Fibroblast of skin of left biceps (primary cell): ENCODE measurements at places on chromosomes 5 and 9.

DNA sequence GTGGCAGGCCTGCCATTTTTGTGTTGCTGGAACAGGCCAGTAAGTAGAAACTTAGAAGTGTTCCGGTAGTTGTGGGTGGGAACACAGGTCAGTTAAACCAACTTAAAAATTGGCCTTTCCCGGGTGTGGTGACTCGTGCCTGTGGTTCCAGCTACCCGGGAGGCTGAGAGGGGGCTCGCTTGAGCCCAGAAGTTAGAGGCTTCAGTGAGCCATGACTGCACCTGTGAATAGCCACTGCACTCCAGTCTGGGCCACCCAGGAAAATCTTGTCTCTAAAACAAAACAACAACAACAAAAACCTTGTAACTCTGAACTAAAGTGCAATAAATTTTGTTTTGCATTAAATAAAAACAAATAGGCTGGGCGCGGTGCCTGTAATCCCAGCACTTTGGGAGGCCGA is 1.4 kb upstream of the NHP2 start:
- DNase-seq: no peak

DNA sequence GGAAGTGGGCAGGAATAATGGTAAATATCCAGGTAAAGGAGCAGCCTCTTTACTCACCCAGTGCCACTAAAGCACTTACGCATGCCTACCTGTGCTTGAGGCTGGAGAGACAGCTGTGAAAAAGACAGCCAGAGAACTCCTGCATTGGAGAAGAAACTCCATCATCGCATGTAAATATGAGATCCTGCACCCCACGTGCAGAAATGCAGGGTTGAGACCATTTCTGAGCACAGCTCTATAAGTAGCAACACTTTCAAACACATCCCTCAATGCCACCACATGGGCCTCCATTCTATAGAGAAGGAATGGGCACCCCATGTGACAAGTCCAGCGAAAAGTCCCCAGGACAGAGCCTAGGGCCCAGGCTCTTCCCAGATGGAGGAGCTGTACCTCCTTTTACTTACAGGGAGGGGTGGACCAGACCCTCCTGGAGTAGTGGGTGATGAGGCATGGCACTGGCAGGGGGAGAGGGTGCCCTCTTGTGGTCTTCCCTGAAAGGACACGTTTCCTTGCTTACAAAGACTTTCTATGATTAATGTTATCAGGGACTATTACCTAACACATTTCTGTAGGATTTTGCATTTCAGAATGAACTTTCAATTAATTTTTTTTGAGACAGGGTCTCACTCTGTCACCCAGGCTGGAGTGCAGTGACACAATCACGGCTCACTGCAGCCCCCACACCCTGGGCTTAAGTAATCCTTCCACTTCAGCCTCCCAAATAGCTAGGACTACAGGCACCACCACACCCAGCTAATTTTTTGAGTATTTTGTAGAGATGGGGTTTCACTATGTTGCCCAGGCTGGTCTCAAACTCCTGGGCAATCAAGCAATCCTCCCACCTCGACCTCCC is 55.3 kb upstream of the IL17B start:
- no peak for DNase-seq

GRCh38 chr5:16521521-16522483 is 56.2 kb upstream of the ZNF622 start:
- no peak for DNase-seq

- no peak for DNase-seq
Observed at GRCh38 chr5:76590027-76590426, 33.2 kb downstream of the F2RL2 start.

DNA sequence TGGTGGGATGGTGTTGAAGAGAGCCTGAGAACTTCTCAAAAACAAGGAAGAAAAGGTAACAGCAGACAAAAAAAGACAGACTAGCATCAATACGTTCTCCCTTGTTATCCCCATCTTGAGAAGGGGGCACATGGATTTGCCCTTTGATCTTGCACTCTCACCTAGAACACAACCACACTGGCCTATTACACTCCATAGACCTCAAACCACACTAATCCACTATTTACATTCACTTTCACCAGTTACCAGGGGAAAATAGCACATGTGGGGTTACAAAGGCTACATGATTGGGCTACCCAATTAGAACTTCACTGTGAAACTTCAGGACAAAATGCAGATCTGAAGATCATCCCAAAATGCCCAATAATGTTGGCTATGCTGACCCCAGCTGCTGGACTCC is 72.6 kb upstream of the SELENOP start:
- DNase-seq: no peak

- no peak for DNase-seq
Observed at GRCh38 chr9:121757281-121757585, 105.8 kb downstream of the DAB2IP start.
